ENCODE measurements at places on chromosomes 12 and 14.

DNA sequence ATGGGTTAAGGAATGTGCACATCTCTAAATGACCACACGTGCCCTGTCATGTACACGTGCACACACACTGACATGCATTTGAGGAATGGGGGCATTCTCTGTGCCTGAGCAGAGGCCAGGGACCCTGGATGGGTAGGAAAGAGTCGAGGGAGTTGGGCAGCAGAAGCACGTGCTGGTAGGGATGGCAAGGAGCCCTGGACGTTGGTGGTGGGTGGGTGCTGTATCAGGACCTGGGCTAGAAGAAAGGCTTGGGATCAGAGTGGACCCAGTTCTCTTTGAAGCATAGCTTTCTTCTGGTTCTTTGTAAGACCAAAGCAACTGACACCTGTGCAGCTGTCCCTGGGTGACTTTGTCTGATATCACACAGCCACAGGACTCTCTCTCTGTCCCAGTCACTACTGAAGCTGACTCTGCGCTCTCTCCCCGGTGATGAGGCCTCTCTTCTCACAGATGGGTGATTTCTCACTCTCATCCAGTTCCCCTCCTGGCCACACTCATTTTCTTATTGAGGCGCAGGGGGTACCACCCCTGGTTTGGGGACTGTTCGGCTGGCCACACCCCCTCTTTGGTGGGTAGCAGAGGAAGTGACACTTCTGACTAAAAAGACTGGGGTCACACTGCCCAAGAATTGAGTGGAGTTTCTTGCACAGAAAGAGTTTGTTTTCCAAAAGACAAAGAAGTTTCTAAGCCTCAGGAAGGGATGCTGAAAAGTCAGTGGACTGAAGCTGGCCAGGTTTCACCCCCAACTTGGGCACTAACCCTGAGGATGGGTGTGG, 171.7 kb upstream of the RTL1 start:
- DNase-seq, result no peak

- peak; percentile 10 for DNase-seq
Measured at GRCh38 chr12:6039894-6040601, 84.4 kb downstream of the VWF start.

DNA sequence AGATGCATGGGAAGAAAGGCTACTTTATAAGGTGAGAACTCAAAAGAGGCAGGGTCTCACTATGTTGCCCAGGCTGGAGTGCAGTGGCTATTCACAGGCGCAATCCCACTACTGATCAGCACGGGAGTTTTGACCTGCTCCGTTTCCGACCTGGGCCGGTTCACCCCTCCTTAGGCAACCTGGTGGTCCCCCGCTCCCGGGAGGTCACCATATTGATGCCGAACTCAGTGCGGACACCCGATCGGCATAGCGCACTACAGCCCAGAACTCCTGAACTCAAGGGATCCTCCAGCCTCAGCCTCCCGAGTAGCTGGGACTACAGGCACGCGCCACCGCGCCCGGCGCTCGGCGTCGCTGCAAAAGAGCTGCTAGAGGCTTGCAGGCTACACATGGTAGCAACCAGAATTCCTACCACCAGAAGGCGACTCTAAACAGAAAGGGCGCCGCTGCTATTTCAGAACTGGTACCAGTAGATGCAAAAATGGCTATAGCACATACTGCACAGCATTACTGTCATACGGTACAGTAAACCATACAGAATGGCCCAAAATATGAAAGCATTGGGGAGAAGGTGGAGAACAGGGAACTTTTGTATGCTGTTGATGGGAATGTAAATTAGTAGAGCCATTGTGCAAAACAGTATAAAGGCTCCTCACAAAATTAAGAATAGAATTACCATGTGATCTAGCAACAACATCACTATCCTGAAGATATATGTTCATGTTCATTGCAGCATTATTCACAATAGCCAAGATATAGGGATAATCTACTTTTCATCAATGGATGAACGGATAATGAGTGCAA, 1.2 kb upstream of the NEMF start:
- DNase-seq, result peak; percentile 68

DNA sequence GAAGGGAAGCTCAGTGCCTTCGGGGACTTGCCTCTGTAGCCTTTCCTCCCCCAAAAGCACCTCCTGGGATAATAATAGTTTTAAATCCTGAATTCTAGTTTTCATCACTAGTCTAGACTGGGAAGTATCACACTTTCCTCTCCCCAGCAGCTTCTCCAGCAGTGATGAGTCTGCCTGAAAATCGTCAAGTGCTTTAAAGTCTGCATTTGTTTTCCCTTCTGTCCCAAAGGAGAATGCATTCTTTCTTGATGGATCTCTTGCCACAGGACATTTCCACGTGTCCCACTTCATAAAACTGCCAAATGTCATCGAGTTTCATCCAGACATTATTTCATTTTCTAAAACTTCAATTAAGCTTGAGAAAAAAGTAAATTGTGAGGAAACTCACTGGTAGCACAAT, 15.0 kb downstream of the CSRP2 start:
- DNase-seq, result no peak

GRCh38 chr12:47561746-47562145, 144.1 kb downstream of the RPAP3 start:
- no peak for DNase-seq

GRCh38 chr14:91607322-91608047, 97.4 kb upstream of the PPP4R3A start:
- no peak for DNase-seq
